ENCODE measurements at places on chromosomes 7 and 10.

DNA sequence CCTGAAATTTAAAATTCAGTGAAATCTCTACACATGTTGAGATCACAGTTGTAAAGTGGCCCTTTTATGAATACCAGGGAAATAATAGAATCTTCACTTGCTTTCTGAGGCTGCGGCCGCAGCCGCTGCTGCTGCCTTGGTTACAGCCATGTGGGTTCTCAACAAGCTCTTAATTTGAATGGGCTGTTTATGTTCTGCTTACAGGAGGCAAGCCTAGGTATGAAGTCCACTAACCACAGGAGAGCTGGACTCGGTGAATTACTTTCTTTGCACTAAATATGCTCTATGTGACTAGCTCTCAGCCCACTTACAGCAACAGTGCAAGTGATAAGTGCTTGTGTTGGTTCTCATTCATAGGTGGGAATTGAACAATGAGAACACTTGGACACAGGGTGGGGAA, 410.8 kb downstream of the SFMBT2 start:
- peaks cover 23% of the 10 kb centered on the region for H3K27me3 ChIP-seq
- no peaks in the 10 kb centered on the region for H3K36me3 ChIP-seq
- no peak for DNase-seq

GRCh38 chr7:100423315-100423714, 5.2 kb downstream of the ZCWPW1 start:
- H3K36me3 ChIP-seq, result peaks cover 1% of the 10 kb centered on the region
- peaks cover 5% of the 10 kb centered on the region for H3K4me1 ChIP-seq
- no peak for DNase-seq
- no peak overlapping the region for H3K27ac ChIP-seq
- no peak overlapping the region for H3K4me3 ChIP-seq

DNA sequence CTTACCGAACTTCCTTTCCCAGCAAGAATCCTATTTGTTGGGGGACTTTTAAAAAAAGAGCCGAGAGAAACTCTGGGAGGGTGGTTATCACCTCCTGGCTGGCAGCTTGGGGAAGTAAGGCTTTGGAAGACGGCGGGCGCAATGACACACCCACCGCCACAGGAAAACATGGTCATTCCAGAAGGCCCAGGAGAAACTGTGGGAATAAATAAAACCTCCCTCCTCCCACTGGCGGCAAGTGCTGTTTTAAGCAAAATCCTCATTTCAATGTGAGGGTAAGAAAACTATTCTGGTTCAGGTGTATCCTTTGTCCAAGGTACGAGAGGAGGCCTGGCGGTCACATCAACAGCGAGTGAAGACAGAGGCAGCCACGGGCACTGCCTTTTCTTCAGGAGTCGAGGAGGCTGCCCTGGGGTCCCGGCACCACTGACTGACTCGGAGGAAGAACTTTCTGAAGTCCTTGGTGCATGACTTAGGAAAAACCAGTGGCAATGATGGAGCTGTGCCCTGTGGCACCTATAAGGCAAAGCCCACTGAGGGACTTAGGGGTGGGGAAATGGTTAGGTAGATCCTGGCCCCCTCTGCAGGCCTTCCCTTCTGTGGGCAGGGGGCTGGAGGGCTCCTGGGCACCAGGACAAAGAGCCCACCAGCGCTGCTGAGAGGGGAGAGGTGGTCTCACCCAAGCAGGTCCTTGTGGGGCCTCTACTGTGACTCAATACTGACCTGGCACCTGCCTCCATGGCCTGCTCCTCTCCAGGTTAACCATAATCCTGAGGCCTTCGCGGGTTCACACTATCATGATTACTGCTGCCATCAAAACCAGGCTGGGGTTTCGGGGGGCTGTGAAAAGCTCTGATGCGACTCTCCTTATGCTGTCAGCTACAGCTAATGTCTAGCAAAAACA, 21.4 kb downstream of the DNAJB12 start:
- peak overlapping the region; percentile 92 for H3K27ac ChIP-seq
- H3K36me3 ChIP-seq, result peaks cover 37% of the 10 kb centered on the region
- H3K4me1 ChIP-seq, result peaks cover 58% of the 10 kb centered on the region
- no peaks in the 10 kb centered on the region for H3K27me3 ChIP-seq
- peak; percentile 39 for DNase-seq
- no peak overlapping the region for H3K4me3 ChIP-seq

- no peak for DNase-seq
- H3K27me3 ChIP-seq, result no peaks in the 10 kb centered on the region
- no peaks in the 10 kb centered on the region for H3K4me1 ChIP-seq
- no peak overlapping the region for H3K27ac ChIP-seq
- H3K4me3 ChIP-seq, result no peak overlapping the region
Observed at GRCh38 chr10:112497347-112497950, 50.4 kb downstream of the VTI1A start.

GRCh38 chr7:108413782-108414492, 42.3 kb downstream of the NRCAM start:
- H3K36me3 ChIP-seq, result no peaks in the 10 kb centered on the region
- peak; percentile 42 for DNase-seq
- H3K27me3 ChIP-seq, result no peaks in the 10 kb centered on the region
- peaks cover 16% of the 10 kb centered on the region for H3K4me1 ChIP-seq

Data from MCF 10A (cell line).